Epithelial cell of proximal tubule (primary cell): ENCODE measurements at places on chromosomes 3 and 15. TPM values are rescaled to one million over a fixed set of nuclear protein-coding genes. Genes with fewer than 3 reads are reported as not detected.
A peak's percentile ranks its signal among the peaks of the same experiment; 100 is the strongest.

BLOC1S6 gene
- total RNA-seq = 40.9 and 53.7 TPM in 2 replicates

IL5RA gene
- total RNA-seq = not detected in 2 replicates

PP2D1 gene
- not detected in 2 replicates for total RNA-seq

SPSB4 gene
- 0.58 and 1.2 TPM in 2 replicates for total RNA-seq

DNA sequence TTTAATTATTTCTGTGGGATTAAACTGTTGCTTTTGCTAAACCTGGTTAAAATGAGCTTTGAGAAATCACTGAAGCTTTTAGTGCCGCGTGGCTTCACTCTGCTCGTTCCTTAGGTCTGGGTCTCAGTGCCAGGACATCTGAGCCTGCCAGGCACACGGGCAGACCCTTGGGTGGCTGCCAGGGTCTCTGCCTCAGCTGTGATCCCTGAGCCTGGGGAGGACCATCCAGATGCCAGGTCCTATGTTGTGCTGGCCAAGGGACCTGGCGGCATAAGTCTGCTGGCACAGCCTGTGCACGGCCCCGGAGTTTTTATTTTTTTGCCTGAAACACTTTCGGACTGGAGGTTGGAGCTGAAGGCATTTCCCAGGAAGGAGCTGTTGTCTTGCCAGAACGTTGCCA, 328.1 kb downstream of the LRTM1 start:
- no peak for DNase-seq

DNA sequence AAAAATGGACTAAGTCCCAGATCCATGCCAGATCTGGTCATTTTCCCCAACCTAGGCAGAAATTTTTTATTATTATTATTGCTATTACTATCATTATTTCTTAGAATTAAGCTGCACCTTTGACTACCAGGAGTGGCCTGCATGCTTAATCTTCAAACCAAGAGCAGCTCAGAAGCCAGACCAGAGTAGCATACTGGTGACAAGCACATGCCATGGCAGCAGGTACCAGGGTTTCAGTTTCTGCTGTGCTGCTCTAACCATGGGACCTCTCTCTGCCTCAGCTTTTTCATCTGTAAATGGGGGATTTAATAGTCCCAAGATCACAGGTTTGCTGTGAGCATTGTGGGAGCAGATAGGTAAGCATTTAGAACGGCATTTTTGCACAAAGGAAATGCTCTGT, 262.3 kb downstream of the SLCO3A1 start:
- DNase-seq = no peak

DNA sequence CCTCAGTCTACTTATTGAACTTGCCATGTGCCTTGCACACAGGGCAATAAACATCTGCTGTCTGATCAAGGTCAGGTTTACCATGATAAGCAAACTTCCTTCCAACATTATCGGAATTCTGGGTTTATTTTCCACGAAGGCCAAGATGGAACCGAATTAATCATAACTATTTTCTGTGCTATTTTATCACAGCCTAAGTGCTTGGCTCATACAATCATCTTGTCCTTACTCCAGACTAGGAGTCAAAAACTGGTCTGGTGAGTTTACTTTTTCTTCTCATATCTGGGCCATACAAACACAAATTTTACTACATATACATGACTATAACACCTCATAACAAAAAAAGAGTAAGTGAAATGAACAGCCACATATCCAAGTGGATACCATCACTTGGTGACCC, 2.3 kb downstream of the FBN1 start:
- no peak for DNase-seq

- no peak for DNase-seq
These were observed 1.6 kb upstream of the SEMA3B start for GRCh38 chr3:50267280-50267913.

DNA sequence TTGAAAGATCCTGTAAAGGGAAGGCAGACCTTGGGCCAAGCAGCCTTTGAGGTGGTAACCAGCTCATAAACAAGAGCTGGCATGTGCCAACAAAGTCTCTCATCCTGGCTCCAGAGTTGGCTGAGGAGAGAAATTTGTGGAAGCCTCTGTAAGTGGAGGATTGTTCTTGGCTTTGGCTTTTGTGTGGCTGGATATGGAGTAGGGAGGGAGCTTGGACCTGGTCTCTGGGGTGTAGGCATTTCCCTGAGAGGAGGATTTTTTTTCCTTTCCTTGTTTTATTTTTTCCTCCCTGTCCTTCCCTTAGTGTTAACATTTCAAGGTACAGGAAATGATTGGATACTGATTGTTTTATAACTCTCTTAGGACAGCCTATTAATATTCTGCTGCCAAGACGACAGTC, 60.8 kb downstream of the ZNF609 start:
- no peak for DNase-seq

DNA sequence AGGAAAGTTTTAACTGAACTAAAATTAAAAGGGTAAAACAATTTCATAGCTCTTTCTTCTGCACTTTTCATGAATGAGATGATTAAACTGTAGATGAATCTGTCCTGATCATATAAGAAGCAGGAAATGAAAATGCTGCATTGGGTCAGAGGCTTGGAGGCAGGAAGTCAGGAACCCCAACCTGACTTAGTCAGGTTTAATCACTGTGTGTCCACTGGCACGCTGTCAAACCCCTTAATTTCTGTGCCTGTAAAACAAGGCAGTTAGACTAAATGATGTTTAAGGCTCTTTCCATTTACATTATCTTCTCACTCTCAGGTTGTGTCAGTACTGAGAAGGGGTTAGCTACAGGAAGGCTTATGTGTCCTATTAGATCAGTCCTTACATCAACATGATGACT, 193.3 kb upstream of the TTC14 start:
- DNase-seq = no peak

GRCh38 chr15:79474252-79474651, 42.1 kb downstream of the MINAR1 start:
- DNase-seq = no peak

DNA sequence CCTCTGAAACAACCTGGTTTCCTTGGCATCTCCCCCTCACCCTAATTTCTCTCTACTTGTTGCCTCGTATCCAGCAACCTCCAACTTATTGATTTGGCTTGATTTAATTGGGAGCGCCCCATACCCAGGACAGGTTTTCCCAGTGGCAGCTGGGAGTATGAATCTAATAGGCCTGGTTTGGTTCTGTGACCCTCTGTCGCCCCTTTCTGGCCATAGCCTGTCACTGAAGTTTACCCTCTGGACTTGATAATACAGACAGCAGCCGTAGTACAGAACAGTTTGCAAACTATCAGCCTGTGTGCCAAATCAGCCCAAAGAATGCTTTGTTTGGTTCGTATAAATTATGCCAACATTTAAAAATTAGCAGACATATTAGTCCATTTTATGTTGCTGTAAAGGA, 525.1 kb upstream of the GOLIM4 start:
- peak; percentile 7 for DNase-seq

DNA sequence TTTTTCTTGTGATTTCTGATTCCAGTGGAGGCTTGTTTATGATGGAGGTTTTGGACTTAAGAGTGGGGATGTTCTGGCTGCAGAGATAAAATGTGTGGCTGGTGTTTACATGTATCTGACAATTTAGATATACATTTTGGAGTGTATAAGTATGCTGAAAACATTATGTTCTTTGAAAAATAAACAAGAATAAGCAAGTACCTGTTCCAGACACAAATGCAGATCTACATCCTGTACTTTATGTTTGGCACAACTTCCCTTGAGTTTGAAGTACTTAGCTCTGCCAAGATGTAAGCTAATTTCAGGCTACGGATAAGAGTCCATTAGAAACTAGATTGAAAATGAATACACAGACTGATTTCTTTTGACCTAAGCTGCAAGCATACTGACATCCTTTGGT, 277.2 kb downstream of the CHST2 start:
- DNase-seq = no peak
